SJSA1 (cell line): ENCODE measurements at places on chromosomes 5 and 9. TPM values are rescaled to one million over a fixed set of nuclear protein-coding genes. Genes with fewer than 3 reads are reported as not detected.
A peak's percentile ranks its signal among the peaks of the same experiment; 100 is the strongest.

- no peaks in the 10 kb centered on the region for H3K36me3 ChIP-seq
- H3K27me3 ChIP-seq = no peaks in the 10 kb centered on the region
- H3K27ac ChIP-seq = no peak overlapping the region
- no peak for DNase-seq
Observed at GRCh38 chr5:44568519-44568918, 179.3 kb upstream of the FGF10 start.

GRCh38 chr5:68490406-68490805 is 274.9 kb downstream of the PIK3R1 start:
- no peaks in the 10 kb centered on the region for H3K36me3 ChIP-seq
- H3K4me1 ChIP-seq = no peaks in the 10 kb centered on the region
- no peaks in the 10 kb centered on the region for H3K27me3 ChIP-seq
- no peak overlapping the region for H3K27ac ChIP-seq

DNA sequence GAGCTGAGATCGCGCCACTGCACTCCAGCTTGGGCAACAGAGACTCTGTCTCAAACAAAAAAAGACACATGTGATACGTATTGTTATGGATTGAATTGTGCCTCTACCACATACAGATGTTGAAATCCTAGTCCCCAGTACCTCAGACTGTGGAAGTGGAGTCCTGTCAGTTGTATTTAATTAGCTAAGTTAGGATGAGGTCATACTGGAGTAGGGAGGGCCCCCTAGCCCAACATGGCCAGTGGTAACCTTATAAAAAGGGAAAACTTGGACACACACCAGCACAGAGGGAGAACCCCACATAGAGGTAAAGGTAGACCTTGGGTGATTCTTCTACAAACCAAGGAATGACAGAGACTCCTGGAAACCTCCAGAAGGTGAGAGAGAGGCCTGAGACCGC is 119.8 kb downstream of the GADD45G start:
- H3K36me3 ChIP-seq = no peaks in the 10 kb centered on the region
- H3K4me3 ChIP-seq = no peak overlapping the region
- H3K27ac ChIP-seq = no peak overlapping the region
- H3K4me1 ChIP-seq = no peaks in the 10 kb centered on the region

DNA sequence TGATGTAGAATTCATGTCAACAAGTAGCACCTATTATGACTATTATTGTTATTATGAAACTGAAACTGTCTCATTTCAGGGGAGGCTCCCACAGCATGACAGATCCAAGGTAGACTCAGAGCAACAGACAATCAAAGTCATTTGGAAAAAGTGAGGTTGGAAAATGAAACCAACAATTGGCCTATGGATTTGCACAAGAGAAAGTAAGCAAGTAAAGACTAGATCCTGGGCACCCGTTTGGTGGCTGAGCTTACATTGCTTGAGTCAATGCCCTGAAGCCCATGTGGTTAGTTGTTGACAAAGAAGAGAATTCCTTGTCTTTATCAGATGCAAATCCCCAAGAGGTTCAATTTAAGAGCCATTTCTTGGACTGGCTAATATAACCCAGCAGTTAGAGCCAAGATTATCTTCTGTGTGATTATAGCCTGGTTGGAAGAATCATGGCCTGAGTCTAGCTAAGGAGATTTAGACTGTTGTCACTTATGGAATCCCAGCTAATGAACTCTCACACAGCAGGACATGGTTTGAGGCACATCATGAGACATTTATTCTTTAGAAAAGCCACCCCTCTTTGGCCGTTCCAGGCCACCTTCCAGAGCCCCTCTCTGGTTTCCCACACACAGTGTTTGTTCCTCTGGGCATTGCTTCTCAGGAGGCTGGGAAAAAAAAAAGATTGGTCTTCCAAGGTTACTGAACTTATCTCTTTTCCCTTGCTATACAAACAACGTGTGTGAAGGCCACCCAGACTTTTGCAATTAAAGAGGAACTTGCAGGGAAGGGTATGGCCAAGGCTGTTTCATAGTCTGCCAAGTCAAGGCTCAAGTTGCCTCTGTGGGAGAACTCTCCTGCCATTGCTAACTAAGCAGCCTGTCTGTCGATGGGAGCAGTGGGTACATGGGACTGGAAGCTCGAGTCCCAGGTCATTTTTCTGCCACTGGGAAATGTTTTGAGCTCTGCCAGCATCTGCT is 399.5 kb downstream of the ENC1 start:
- no peak overlapping the region for H3K4me3 ChIP-seq
- DNase-seq = peak; percentile 56
- peaks cover 34% of the 10 kb centered on the region for H3K4me1 ChIP-seq
- no peaks in the 10 kb centered on the region for H3K36me3 ChIP-seq
- no peaks in the 10 kb centered on the region for H3K27me3 ChIP-seq

The F2RL1 gene
- 0.41 and 1.2 TPM in 2 replicates for total RNA-seq
